ENCODE measurements at places on chromosomes 1 and 21. TPM values are rescaled to one million over a fixed set of nuclear protein-coding genes. Genes with fewer than 3 reads are reported as not detected.

Gene CNR2
- not detected for total RNA-seq

Gene VSIG8
- not detected for total RNA-seq

Gene LRRN2
- under 0.01 TPM for total RNA-seq

Gene CD5L
- not detected for total RNA-seq

Gene MCOLN2
- 1.7 TPM for total RNA-seq

Gene DIRAS3
- total RNA-seq: 2.3 TPM

Gene RHOC
- 379 TPM for total RNA-seq

Gene CCDC17
- total RNA-seq: 1.3 TPM

- peak; percentile 94 for DNase-seq
Observed at GRCh38 chr21:38930853-38931252, 125.1 kb downstream of the ETS2 start.

- DNase-seq: no peak
Observed at GRCh38 chr1:63784489-63785390, 10.9 kb downstream of the ROR1 start.

DNA sequence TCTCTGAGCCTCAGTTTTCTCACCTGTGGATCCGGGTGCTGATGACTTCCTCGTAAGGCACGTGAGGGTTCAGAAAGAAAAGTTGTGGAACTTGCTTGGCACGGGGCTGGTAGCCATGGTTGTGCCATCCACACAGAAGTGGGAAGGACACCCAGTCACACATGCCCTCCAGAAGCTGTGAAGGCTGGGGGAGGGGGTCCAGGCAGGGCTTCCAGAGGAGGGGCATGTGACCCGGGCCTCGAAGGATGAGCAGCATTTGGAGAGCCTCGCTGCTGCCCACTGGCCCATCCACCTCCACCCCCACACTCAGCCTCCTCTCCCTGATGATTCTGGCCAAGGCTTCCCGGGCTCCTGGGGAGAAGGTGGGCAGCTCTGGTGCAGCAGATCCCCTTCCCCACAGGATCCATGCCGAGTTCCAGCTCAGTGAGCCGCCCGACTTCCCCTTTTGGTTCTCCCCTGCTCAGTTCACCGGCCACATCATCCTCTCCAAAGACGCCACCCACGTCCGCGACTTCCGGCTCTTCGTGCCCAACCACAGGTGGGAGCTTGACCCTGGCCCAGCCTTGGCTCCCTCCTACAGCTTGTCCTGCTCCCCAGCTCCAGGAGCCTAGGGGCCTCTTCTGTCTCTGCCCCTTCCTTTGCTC lies 9.4 kb downstream of the SELENON start:
- no peak for DNase-seq

- DNase-seq: peak; percentile 48
Observed at GRCh38 chr1:232589812-232590743, 39.9 kb downstream of the SIPA1L2 start.

DNA sequence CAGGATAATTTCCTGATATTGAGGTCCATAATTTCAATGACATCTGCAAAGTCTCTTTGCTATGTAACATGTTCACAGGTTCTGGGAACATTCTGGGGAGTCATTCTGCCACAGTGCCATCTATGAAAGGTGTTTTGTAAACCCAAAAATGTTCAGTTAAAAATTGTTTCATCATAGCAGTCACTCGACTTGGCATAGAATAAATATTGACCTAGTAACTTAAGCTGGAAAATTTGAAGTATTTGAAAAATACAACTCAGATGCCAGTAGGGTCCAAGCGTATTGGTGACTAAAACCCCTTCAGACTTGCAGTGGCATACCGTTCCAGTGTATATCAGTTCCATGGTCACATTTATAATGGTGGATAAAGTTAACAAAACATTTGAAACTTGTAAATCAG lies 6.8 kb downstream of the DESI2 start:
- no peak for DNase-seq

DNA sequence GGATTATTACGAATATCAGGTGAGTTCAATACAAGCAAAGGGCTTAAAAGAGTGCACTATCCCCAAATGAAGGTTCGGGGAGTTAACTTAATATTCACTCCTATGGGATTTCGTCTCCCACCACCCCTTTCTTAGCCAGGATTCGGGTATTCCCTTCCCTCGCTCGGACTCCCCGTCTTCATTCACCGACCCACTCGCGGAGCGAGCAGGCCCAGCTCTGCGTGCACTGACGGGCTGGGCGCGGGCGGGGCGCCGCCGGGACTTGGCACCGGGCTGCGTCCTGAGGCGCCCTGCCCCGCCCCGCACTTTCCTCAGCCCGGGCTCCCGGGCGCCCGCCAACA lies 7.7 kb upstream of the MPZL1 start:
- no peak for DNase-seq

GRCh38 chr1:38680801-38681510 lies 178.6 kb downstream of the RRAGC start:
- DNase-seq: peak; percentile 50

- no peak for DNase-seq
Observed at GRCh38 chr1:233605205-233605604, 8.7 kb upstream of the KCNK1 start.

DNA sequence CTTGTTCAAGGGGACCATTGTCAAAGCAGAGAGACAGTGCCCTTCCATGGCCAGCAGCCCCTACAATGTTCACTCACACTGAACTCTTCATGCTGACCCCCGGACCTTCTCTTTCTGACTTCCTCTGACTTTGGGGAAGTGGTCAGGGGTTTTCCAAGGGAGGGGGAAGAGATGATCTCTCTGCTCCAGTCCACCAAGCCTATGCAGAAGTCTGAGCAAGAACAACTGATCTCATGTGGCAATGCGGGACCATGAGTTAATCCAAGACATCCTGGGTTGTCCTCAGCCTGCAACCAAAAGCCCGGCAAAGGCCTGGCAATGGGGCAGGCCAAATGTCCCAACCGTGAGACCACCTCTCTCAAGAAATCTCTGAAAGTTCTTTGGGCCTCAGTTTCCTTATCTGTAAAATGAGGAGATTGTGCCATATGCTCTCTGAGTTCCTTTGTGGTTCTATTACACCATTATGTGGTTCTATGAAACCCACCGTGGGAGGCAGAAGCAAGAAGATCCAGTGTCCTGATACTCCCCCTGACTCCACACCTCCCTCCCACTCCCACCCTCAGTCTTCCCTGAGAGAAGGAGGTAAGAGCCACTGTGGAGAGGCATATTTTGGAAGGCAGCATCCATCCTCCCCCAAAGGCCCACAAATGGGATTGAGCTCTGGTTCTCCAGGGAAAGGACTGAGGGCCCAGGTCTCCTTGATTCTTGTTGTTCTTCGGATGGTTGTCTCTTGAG lies 11.8 kb upstream of the ARHGEF2 start:
- no peak for DNase-seq

DNA sequence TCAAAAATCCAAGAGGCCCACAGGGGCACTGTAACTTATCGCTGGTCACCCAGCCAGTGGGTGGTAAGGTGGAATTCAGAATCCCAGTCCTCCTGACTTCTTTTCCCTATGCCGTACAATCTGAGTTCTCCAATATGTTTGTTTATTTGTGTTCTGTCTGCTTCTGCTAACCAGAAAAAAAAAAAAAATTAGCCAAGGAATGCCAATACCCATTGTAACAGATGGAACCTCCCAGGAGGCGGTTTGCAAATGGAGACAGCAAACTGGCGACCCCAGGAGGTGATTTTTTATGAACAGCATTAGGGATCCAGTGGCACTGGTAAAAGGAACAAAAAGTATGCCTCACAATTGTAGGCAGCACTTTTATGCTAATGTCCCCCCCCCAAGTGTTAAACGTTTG lies 189.0 kb upstream of the FGGY start:
- no peak for DNase-seq

DNA sequence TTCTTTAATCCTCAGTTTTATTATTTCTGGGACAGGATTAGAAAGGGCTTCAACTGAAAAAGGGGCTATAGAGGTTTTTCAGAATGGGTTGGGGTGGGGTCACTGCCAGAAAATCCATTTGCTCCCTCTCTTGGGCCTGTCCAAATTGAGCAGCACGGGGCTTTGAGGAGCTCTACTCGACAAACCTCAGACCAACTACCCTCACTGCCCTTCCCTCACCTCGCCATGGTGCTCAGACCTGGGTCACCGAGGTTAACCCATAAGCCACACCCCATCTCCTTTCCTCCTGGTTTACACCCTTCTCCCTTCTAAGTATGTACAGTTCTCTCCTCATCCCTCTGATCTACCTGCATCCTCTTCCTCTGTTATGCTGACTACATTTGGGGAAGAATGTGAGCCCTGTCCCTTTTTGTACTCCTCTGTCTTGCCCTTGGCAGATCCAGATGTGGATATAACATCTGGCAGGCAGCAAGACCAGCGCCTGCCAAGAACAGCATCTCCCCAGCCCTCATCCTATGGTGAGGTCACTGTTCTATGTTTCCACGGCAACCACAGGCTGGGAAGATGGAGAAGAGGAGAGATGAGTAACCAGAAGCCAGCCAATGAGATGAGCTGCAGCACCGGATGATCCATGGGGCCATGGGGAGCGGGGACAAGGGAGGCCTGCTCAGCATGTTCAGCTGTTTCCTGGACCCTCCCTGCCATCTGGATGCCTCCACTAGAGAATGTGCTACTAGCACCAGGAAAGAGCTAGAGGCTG lies 3.7 kb upstream of the FABP3 start:
- peak; percentile 76 for DNase-seq

- no peak for DNase-seq
Observed at GRCh38 chr1:228066891-228067654, 15.4 kb upstream of the ARF1 start.

DNA sequence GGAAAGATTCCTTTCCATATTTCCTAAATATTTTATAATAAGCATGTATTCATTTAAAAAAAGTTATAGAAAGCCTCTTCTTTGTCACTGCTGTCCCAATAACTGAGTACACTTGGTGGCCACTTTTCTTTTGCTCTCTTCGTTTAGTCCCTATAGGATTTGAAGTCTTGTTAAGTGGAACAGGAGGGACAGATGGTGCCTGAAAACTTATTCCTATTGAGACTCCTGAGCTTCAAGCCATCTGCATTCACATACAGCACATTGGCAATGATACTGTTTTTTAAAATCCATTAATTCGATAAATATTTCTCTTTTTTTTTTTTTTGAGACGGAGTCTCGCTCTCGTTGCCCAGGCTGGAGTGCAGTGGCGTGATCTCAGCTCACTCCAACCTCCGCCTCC lies 2.0 kb upstream of the ZBTB40 start:
- DNase-seq: no peak

DNA sequence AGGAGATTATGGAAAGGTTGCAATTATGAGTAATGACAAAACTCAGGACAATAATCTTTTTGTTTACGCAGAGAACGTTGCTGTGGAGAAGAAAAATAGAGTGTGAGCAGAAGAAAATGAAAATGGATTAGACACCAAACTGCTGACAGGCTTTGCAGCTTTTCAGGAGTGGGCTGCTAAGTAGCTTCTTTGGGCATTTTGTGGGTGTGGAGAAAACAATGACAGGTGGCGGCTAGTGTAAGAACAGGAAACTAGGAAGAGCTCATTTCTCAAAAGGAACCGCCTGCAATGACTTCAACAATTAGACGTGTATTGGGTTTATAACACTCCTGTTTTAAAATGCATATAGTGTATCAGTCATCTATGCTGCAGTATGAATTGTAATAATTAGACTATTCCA lies 18.3 kb upstream of the PALMD start:
- no peak for DNase-seq

DNA sequence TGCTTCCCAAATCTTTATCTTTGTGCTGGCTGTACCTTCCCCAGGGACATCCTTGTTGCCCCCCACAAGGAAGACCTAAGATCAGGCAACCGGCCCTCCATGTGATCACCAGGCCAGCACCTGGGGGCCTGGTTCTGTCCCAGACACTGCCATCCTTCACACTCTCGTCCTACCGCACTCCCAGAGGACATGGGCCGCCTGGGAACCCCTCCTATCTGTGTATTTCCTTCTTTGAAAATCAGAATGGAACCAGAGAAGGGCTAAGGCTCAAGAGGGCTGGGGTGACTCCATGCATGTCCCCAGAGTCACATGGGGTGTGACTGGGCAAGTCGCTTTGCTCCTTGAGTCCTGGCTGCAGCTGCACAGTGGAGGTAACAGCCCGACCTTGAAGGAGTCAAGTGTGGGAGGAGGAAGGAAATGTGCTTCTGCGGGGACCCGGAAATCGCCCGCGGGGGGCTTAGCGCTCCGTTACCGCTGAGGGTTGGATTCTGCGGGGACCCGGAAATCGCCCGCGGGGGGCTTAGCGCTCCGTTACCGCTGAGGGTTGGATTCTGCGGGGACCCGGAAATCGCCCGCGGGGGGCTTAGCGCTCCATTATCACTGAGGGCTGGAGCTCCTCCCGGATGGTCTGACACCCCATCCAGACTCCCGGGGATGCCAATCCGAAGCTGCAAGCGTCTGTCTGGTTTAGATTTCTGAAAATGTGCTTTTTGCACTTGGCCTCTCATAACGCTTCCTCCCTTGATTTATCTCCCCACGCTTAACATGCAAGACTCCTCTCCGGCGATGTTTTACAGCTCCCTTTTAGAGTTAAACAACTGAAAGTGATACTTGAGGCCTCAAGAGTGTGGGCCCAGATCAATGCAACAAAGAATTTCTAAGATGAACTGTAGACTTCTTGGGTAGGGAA lies 278.9 kb downstream of the NPHP4 start:
- DNase-seq: no peak

- DNase-seq: no peak
Observed at GRCh38 chr1:101005871-101006270, 19.7 kb downstream of the DPH5 start.

GRCh38 chr1:234163267-234163919 lies 209.9 kb upstream of the COA6 start:
- no peak for DNase-seq

DNA sequence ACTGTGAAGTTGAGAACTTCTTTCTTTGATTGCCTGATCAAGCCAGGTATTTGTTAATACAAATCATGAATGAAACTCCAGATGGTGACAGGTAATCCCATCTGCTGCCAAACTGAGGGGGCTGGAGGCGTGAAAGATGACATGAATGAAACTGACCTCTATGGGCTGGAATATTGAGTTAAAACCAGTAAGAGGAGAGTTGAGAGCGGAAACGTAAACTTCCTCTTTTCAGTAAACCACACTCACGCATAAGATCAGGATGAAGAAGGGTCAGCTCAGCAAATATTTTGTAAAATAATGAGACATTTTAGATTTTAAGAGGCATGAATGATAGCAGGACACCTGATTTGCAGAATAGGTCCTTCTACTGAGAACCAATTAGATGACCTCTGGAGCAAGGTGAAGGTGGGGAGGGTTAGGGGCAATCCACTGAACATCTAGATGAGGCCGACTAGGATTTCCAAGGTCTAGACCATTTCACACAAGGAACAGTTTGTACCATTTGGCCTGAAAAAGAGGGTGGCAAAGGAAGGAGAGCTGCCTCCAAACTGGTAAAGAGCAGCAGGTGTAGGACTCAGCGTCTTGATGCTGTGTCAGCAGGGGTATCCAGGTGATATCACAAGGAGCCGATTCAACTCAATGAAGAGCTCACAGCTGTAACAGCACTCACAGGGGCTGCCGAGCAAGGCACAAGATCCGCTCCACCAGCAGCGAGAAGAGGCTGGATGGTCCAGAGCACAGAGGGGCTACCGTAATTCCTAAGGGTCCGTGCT lies 132.6 kb downstream of the NTPCR start:
- DNase-seq: no peak

GRCh38 chr1:9371391-9371935 lies 78.8 kb downstream of the SPSB1 start:
- peak; percentile 92 for DNase-seq

- no peak for DNase-seq
Observed at GRCh38 chr1:208387908-208388811, 144.0 kb upstream of the PLXNA2 start.
